ENCODE measurements at places on chromosomes 1 and 21.

DNA sequence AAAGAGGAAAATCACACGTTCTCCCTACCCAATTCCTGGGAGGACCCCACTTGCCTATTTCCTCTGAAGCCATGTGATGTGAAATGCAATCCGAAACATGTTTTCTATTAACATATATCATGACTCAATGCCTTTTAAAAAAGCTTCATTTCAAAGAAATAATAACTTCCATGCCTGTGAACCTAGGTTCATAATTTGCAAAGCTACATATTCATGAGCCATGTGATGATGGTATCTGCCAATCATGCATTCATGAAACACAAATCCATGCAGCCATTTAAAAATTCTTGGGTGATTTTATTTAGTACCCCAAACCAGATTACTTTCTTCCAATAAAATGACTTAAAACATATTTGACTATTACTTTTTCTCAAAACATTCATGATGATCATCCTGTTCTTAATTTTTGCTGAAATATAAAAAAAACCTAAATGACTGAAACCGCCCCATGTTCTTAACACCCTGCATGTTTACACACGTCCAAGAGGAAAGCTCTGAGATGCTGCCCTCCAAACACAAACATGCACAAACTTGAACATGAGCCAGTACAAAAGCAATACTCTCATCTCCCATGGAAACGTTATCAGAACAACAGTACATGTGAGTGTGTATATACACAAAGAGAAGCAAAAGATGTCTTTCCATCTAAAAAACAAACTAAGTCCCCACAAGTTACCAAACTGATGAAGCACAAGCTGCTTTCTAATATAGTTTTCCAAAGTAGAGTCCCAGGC is 140.1 kb downstream of the TGFBR3 start:
- no peak for DNase-seq

- DNase-seq, result no peak
Measured at GRCh38 chr1:159089184-159089791, 12.7 kb upstream of the AIM2 start.

GRCh38 chr1:161258439-161259344 is at the start of gene PCP4L1:
Gene PCP4L1 (plus strand): TSS chr1:161258745. CDS start chr1:161258975, 230 bp downstream.
- peak; percentile 68 for DNase-seq

- DNase-seq, result no peak
Measured at GRCh38 chr1:248593226-248593625, 4.3 kb downstream of the OR2T10 start.

- no peak for DNase-seq
Measured at GRCh38 chr1:27755286-27755685, 17.7 kb upstream of the STX12 start.

GRCh38 chr1:234706199-234706598 is 96.2 kb upstream of the IRF2BP2 start:
- DNase-seq, result no peak

- DNase-seq, result peak; percentile 48
Measured at GRCh38 chr1:18681423-18681835, 50.8 kb downstream of the PAX7 start.

DNA sequence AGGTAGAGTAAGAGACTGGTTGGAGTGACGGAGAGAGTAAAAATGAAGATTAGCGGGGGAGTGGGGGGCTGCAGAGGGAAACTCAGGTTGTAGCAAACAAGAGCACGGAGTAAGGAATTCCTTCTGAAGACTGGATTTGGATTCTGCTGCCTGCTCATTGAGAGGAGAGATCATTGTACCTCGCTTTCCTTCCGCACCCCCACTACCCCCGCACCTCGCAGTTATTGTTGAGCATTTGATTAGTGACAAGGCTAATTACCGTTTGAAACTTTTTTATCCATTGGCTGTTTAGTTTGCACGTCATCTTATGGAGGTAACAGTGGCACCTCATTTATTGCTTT is 463 bp downstream of the PRPF3 start:
- no peak for DNase-seq
